ENCODE measurements at places on chromosomes 5 and 9.
A peak's percentile ranks its signal among the peaks of the same experiment; 100 is the strongest.

DNA sequence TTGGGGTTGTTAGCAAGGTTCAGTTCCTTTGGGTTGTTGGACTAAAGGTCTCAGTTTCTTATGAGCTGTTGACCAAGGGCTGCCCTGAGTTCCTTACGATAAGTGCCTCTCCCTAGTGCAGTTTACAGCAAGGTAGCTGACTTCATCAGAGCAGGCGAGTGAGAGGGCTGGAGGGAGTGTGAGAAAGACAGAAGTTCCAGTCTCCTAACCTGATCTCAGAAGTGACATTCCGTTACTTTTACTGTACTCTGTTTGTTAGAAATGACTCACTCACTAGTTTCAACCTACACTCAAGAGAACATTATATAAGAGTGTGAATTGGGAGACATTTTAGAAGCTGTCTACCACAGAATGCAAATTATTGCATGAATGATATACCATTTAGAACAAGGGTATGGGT lies 21.2 kb upstream of the IL31RA start:
- DNase-seq: no peak

DNA sequence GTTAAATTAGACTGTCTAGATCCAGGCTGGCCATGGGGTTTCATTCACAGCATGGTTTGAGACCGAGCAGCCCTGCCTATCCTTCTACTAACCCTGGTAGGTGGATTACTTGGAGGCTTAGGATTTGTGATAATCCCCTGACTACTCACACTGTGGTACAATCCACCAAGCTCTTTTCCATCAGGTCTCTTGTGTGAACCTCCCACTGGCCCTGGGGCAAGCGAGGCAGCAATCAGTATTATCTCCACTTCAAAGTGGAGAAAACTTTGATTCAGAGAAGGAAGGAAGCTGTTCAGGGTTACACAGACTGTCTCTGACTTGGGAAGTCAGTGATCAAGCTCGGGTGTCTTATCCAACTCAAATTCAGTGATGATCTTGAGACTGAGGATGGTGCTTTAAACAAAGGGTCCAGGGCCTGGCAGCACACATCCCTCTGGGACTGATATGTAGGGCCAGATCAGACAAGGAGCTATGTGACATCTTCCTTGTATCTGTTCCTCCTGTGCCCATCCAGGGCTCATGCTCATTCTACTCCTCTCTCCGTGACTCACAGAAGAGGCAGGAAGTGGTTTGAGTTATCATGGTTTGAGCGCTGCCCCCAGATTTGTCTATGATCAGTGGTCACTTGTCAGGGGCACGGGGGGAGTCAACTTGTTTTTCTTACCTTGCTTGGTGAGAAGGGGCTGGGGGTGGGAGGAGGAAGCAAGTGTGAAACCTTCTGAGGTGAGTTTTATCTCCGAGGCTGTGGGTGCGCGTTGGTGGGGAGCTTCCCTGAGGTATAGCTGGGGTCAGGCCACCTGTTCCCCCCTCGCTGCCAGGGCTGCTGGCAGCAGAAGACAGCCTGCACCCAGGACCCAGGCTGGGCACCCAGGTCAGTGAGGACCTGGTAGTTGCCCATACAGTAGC lies 48.6 kb downstream of the RGS3 start:
- peak; percentile 82 for DNase-seq

DNA sequence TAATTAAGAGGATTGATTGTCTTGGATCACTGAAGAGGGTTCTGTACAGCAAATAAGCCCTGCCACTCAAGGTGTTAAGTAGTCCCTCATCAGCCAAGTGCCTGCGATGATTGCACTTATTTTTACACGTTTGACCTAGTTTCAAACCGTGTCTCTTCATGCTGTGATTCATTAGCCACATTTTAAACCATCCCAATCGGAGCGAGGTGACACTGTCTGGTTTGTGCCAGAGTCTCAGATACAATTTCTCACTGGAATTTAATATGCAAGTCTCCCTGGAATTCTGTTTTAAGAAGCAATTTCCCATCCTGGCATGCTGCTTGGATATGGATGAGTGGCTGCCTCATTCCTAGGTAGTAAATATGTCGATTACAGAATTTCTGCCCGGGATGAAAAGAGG lies 1.6 kb downstream of the INSYN2B start:
- no peak for DNase-seq

DNA sequence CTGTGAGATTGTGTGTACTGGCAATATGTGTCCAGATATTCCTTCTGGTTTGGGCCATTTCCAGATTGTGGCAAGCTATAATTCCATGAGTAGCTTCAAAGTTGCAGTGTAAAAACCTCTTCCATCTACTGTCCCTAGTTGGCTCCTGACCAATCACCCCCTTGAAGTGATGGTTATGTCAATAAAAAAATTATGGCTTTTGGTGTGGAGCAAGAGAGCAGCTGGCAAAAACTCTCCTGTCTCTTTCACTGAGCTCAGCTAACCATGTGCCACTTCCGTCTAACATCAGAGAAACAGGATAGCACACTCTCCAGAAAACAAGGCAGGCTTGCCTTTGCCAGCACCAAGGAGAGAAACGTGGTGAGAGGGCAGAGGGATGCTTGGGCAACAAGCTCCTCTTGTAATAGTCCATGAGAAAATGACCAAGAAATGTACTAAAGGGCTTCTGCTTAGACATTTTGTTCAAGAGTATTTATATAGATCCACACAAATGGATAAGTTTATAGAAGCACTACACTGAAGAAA lies 914.4 kb upstream of the SEMA6A start:
- no peak for DNase-seq

DNA sequence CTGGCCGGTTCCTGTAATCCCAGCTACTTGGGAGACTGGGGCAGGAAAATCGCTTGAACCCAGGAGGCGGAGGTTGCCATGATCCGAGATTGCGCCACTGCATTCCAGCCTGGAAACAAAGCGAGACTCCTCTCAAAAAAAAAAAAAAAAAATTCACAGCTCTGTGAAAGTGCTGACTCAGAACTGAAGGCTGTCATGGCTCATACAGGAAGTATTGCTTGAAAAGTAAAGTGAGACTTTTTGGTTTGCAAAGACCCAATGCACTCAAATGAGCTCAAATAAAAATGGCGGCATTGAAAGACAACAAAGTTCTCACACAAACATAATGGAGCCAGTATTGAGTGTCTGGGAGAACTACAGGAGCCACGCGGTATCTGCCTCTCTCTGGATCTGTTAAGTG lies 202.1 kb downstream of the FBXL7 start:
- no peak for DNase-seq

GRCh38 chr5:79728396-79728795 lies 38.8 kb downstream of the CMYA5 start:
- DNase-seq: no peak

DNA sequence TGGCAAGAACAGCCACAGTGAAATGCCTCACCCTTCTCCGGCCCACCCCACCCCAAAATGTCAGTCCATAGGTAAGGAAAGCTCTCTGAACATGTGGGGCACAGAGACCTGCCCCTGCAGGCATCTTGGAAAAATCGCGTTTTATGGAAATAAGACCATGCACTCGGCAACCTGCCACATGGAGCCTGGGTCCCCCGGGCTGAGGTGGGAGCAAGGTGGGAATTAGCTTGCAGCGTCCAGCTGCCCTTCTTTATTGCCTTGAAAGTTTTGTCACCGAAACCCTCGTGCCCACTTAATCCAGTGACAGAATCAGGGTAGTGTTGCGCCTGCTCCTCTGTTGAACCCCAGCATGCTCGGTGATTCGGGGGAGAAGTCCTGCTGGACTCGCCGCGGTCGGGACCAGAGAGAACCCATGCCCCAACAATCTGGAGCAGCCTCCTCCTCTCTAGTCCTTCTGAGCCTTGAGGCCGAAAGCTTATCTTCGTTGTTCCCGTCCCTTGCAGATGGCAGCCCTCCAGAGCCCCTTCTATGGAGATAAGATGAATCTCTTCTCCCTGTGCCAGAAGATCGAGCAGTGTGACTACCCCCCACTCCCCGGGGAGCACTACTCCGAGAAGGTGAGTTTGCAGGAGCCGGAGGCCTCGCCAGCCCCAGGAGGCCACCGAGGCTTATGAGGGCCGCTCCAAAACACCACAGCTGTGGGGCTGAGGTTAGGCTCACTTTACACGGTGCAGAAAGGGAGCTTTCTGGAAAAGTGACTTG lies 67.9 kb downstream of the PSMB7 start:
- DNase-seq: no peak

Data from stimulated activated CD8-positive, alpha-beta memory T cell treated with anti-CD3 and anti-CD28 coated beads, Interleukin-15, amount 100 ng/mL, for 4 hours (primary cell).